ENCODE measurements at places on chromosomes 5 and 9. TPM values are rescaled to one million over a fixed set of nuclear protein-coding genes. Genes with fewer than 3 reads are reported as not detected.
A peak's percentile ranks its signal among the peaks of the same experiment; 100 is the strongest.

Gene TRIM36
- 0.34 TPM for total RNA-seq

Gene RELL2
- total RNA-seq = 16.5 TPM

Gene SPATA31E1
- total RNA-seq = not detected

Gene FNBP1
- 492 TPM for total RNA-seq

Gene TRIP13
- total RNA-seq = 45.0 TPM

Gene MYMK
- total RNA-seq = not detected

Gene LTC4S
- total RNA-seq = 1.4 TPM

Gene QRFP
- total RNA-seq = not detected

Gene GABRG2
- not detected for total RNA-seq

Gene MAST4
- 103 TPM for total RNA-seq

Gene KIF4B
- total RNA-seq = 0.32 TPM

Gene NUTM2F
- not detected for total RNA-seq

Gene IFNA13
- total RNA-seq = not detected

Gene GOLGA2
- total RNA-seq = 60.0 TPM

Gene SPINK1
- not detected for total RNA-seq

Gene BAAT
- total RNA-seq = 0.08 TPM

DNA sequence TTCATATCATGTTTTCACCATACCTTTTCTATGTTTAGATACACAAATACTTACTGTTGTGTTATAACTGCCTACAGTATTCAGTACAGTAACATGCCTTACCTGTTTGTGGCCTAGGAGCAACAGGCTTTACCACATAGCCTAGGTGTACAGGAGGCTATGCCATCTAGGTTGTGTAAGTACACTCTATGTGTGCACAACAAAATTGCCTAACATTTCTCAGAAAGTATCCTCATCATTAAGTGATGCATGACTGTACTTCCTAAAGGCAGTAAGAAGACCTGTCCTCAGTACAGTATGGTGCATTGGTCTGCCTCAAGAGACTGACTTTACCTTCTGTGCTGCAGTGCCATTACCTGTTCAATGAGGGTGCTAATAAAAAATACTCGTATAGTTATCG is 7.9 kb downstream of the TXN start:
- peak; percentile 12 for ATAC-seq

- no peak for ATAC-seq
Observed at GRCh38 chr9:27154908-27155307, 45.9 kb downstream of the TEK start.

- ATAC-seq = no peak
Observed at GRCh38 chr5:97118261-97119006, 24.0 kb downstream of the LIX1 start.

DNA sequence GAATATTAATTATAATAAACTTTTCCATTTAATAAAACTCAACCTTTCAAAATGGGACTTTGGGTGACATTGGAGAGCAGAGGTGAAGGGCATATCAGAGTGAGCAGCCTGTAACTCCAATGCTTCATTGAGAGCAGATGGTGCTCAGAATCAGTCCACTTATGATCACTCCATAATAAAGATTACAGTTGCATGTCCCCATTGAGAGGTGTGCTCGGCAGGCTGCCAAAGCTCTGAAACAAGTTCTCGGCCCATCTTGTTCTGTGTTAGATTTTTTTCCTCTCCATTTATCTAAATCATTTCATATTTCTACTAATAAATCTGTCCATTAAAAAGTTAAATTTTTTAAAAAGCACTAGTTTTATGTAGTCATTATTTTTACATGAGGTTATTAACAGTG is 1786.4 kb upstream of the WWC1 start:
- no peak for ATAC-seq

GRCh38 chr5:77170-77501 is 14.8 kb upstream of the PLEKHG4B start:
- ATAC-seq = no peak

- ATAC-seq = no peak
Observed at GRCh38 chr5:179542170-179542569, 8.2 kb upstream of the RUFY1 start.

- no peak for ATAC-seq
Observed at GRCh38 chr5:168656633-168657032, 77.5 kb upstream of the PANK3 start.

GRCh38 chr5:134103397-134103796 is 11.1 kb upstream of the TCF7 start:
- ATAC-seq = peak; percentile 36

DNA sequence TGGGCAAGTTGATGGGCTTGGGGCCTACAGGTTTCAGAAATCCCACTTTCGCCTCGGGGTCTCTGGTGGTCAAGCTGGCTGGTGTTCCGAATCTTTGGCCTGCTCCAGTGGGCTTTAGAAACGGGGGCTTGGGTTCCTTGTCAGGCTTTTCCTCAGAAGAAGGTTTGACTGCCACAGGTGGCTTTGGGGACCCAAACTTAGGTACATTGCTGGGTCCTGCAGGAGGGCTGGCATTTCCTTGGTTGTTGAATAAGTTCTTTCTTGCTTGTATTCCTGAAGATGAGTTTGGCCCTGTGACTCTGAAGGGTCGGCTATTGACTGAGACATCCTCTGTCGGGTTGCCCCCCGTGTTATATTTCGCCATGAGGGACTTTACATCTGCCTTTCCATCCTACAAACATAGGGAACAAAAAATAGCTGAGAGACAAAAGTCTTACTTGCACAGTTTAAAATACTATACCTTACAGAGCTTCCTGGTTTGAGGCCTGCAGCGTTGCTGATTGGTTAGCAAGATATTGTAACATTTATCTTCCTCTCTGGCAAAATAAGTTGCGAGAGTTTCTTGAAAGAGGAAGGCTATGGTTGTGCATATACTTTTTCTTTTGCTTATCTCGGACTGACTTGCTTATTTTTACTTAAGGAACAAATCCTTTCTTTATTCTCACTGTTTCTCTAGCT is 16.6 kb downstream of the FYB1 start:
- peak; percentile 35 for ATAC-seq

GRCh38 chr9:123590499-123590898 is 234.5 kb downstream of the CRB2 start:
- ATAC-seq = no peak

DNA sequence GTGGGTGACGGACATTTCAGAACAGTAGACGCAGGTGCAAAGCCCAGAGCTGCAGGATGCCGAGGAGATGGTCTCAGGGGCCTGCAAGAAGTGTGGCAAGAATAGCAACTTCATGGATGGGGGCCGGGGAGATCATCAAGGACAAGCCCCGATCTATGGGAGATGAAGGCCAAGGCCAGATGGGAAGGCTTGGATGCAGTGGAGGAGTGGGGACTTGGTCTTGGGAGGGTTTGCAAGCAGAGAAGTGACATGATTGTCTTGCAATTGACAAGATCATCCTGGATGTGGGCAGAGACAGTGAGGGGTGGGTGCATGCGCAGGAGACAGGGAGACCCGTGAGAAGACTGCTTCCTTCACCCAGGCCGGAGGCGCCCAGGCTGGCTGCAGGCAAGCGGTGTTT is 198.1 kb downstream of the CDK5RAP2 start:
- no peak for ATAC-seq

DNA sequence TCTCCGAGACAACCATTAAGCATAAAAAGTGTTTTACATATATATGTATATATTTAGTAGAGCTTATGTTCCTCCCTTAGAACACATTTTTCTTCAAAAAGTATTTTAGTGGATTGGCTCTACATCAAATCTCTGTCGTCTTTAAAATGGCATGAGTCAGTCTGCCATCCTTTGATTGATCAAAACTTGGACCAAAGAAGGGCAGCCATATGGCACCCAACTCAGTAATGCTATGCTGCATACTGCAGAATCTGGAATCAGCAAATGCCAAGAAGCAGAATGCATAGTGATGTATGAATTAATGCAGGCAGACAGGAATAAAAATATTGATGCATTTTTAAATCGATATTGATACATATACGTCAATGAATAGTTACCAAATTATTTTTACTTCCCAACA is 1074.4 kb downstream of the PTPRD start:
- ATAC-seq = no peak

- ATAC-seq = no peak
Observed at GRCh38 chr9:22039258-22039657, 30.2 kb upstream of the CDKN2B start.

DNA sequence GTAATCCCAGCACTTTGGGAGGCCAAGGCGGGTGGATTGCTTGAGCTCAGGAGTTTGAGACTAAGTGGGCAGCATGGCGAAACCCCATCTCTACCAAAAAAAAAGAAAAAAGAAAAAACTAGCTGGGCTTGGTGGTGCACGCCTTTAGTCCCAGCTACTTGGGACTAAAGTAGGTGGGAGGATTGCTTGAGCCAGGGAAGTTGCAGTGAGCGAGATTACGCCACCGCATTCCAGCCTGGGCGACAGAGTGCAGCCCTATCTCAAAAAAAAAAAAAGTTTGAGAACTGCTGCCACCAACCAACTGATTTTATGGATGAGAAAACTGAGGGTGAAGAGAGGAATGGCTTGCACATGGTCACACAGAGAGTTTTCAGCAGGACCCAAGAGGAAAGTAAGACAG is 175.1 kb downstream of the DOCK8 start:
- no peak for ATAC-seq

GRCh38 chr5:168987543-168988300 is 313.2 kb downstream of the SLIT3 start:
- ATAC-seq = peak; percentile 34

GRCh38 chr5:167587772-167588437 is 703.5 kb upstream of the WWC1 start:
- ATAC-seq = no peak

DNA sequence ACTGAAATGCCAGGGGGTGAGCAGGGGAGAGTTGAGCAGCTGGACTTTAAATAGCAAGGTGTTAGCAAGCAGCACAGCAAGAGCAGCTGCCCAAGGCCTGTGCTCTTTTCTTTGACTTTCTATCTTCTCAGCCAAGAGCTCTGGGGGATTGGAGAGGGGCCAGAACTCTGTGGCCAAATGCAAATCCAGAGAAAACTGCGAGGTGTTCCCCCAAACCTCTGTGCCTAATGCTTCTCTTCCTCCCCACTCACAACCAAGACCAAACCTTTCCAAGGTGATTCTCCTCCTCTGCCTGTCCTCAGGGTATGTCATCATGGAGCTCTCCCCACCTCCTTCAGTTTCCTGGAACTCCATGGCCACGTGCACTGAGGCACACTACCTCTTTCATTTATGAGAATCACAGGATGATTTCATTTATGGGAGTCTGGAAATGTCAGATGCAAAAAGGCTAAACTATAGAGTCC is 118.7 kb upstream of the WWC1 start:
- ATAC-seq = no peak

DNA sequence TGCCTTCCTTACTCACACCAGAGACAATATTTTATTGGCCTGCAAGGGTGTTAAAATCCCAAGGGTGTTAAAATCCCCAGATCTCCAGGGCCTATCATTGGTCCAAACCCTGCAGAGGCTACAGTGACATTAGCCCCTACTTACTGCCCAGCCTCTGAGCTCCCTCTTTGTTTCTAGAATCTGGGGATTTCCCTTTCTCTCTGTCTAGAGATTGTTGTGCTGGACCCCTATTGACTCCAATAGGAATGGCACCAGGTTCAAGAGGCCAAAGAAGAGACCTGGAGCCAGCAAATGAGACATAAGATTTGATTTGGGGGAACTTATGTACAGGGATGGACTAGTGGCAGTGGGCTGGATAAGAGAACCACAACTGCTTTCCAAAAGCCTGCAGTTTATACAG is 53.3 kb upstream of the ZBED3 start:
- ATAC-seq = no peak

DNA sequence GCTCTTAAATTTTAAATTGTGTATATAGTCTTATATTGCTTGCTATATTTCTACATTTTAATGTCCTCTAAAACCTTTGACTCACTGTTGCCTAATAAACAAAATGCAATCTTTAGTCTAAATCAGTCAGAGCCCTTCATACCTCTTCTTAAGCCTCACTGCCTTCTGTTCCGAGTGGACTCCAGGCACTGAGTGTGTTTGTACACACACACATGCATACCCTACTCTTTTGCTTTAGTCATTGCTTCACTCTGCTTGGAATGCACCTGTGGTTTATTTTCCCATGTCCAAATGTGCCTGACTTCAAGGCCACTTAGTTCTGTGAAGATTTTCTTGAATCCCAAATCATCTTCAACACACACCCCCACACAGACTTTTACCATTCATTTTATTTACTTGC is 60.9 kb downstream of the SLC12A2 start:
- ATAC-seq = no peak

DNA sequence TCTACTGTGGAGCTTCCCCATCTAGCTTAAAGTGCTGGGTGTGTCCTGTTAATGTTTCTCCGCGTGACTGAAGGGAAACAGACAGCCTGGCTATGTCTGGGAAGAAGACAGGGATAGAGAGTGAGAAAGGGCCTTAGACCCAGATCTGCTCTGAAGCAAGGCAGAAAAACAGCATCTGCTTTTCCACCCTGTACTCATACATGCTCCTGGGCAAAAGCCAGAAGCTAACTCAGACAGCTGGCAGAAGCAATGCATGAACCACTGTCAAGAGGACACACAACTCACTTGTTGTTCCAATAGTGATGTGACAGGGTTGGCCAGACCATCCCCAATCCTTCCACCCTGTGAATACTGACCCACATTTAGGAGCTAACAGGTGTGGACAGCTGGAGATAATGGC is 63.3 kb downstream of the DPYSL3 start:
- no peak for ATAC-seq

DNA sequence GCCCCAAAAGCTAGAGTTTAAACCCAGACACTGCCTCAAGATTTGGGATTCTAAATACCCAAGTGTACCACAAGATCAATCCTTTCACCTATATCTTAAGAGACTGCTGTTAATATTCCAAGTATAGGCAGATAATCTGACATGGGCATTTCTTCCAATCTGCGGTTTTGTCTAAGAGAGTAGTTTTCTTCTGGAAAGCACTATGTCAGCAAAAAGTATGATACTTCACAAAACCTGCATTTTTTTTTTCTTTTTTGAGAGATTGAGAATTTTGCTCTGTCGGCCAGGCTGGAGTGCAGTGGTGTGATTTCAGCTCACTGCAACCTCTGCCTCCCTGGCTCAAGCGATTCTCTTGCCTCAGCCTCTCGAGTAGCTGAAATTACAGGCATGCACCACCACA is 190.7 kb upstream of the TYRP1 start:
- no peak for ATAC-seq

GRCh38 chr9:35453786-35454185 is 36.1 kb upstream of the RUSC2 start:
- no peak for ATAC-seq

DNA sequence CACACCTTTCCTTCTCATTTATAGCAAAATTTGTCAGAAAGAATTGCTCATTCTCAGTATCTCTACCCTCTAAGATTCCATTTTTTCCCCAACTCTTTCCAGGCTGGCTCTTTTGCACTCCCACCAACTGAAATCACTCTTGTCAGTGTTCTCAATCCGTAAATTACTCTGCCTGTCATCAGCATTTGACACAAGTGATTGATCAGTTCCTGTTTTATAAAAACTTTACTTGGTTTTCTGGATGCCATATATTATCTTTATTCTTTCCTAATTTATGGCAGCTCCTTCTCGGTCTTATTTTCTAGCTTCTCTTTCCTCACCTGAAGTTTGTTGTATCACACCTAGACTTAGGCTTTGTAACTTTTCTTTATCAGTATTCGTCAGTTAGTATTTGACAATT is 16.4 kb downstream of the DENND4C start:
- ATAC-seq = no peak

GRCh38 chr5:41418220-41419031 is 92.0 kb downstream of the PLCXD3 start:
- no peak for ATAC-seq
